ENCODE measurements at places on chromosomes 4 and X.

GRCh38 chrX:21840193-21840545 is 752 bp downstream of the MBTPS2 start:
- peaks cover 11% of the 10 kb centered on the region for H3K36me3 ChIP-seq
- H3K4me1 ChIP-seq = peaks cover 6% of the 10 kb centered on the region
- no peaks in the 10 kb centered on the region for H3K27me3 ChIP-seq
- no peak for DNase-seq
- H3K4me3 ChIP-seq = peak overlapping the region; percentile 87

- H3K4me1 ChIP-seq = peaks cover 70% of the 10 kb centered on the region
- peak overlapping the region; percentile 62 for H3K4me3 ChIP-seq
- peak; percentile 83 for DNase-seq
These were observed 123.6 kb upstream of the RBPJ start for GRCh38 chr4:26197018-26197779.

DNA sequence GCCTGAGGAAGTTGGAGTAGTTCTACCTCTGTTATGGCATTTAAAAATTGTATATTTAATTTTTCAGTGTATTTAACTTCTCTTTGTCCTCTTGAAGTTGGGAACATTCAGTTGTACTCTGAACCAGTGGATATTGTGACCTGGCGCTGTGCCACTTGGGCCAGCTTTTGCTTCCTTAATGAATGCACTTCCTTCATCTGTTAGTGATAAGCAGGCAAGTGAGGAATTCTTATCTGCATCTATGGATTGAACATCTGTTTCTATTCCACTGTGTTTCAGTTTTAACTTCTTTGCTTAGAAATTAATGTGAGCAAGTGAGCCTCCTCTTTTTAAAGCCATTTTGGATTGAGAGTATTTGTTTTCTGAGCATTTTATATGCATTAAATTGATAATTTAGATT is 128.3 kb downstream of the UCHL1 start:
- H3K4me3 ChIP-seq = no peak overlapping the region
- no peak for DNase-seq
- no peaks in the 10 kb centered on the region for H3K36me3 ChIP-seq
- H3K27me3 ChIP-seq = no peaks in the 10 kb centered on the region

GRCh38 chr4:89249716-89250361 is 57.8 kb downstream of the GPRIN3 start:
- DNase-seq = no peak
- no peak overlapping the region for H3K4me3 ChIP-seq
- peaks cover 28% of the 10 kb centered on the region for H3K4me1 ChIP-seq
- H3K27me3 ChIP-seq = no peaks in the 10 kb centered on the region

DNA sequence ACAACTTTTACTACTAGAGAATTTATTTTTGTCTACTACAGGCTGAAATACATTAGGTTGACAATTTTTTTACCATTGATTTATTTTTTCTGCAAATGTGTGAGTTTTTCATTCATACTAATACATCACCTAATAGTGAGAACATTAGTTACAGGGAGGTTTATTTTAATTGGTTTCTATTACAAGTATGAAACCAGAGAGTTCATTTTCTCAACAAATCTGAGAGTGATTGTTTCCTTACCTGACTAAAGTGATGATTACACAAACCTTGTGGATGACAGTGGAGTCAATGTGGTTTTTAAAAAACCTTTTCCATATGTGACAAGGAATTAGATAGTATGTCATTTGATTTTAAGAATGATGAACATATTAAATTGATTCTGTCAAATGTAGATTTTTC is 227.4 kb downstream of the PALLD start:
- no peak overlapping the region for H3K27ac ChIP-seq
- no peak overlapping the region for H3K4me3 ChIP-seq
- no peaks in the 10 kb centered on the region for H3K36me3 ChIP-seq
- peaks cover 17% of the 10 kb centered on the region for H3K4me1 ChIP-seq
- peaks cover 10% of the 10 kb centered on the region for H3K27me3 ChIP-seq
- DNase-seq = no peak

- peaks cover 2% of the 10 kb centered on the region for H3K27me3 ChIP-seq
- no peak overlapping the region for H3K27ac ChIP-seq
- no peaks in the 10 kb centered on the region for H3K4me1 ChIP-seq
- H3K4me3 ChIP-seq = no peak overlapping the region
- H3K36me3 ChIP-seq = no peaks in the 10 kb centered on the region
These were observed 4.5 kb downstream of the DOK7 start for GRCh38 chr4:3467601-3468031.

GRCh38 chrX:32571579-32571978 is 639.8 kb downstream of the DMD start:
- H3K27ac ChIP-seq = no peak overlapping the region
- H3K36me3 ChIP-seq = no peaks in the 10 kb centered on the region
- no peaks in the 10 kb centered on the region for H3K4me1 ChIP-seq
- DNase-seq = no peak
- H3K27me3 ChIP-seq = no peaks in the 10 kb centered on the region

DNA sequence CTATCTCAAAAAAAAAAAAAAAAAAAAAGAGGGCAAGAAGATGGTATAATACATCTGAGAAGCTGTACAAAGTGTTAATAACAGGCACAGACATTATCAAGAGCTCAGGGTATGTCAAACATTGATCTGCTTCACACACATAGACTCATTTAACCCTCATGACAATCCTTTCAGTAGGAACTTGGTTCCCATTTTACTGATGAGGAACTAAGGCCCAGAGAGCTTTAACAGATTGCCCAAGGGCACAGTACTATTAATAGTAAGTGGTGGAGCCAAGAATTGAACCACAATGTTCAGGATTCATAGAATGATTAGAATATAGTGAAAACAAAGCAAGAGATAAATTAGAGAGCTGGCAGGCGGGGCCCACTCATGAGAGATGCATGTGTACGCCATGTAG is 154.4 kb downstream of the EFHC2 start:
- DNase-seq = no peak
- no peaks in the 10 kb centered on the region for H3K27me3 ChIP-seq
- H3K27ac ChIP-seq = no peak overlapping the region
- H3K4me3 ChIP-seq = no peak overlapping the region
- no peaks in the 10 kb centered on the region for H3K4me1 ChIP-seq
- no peaks in the 10 kb centered on the region for H3K36me3 ChIP-seq

- H3K4me1 ChIP-seq = peaks cover 28% of the 10 kb centered on the region
- no peak for DNase-seq
- H3K36me3 ChIP-seq = peaks cover 6% of the 10 kb centered on the region
- no peaks in the 10 kb centered on the region for H3K27me3 ChIP-seq
These were observed 346.0 kb upstream of the GATB start for GRCh38 chr4:152106781-152107321.

DNA sequence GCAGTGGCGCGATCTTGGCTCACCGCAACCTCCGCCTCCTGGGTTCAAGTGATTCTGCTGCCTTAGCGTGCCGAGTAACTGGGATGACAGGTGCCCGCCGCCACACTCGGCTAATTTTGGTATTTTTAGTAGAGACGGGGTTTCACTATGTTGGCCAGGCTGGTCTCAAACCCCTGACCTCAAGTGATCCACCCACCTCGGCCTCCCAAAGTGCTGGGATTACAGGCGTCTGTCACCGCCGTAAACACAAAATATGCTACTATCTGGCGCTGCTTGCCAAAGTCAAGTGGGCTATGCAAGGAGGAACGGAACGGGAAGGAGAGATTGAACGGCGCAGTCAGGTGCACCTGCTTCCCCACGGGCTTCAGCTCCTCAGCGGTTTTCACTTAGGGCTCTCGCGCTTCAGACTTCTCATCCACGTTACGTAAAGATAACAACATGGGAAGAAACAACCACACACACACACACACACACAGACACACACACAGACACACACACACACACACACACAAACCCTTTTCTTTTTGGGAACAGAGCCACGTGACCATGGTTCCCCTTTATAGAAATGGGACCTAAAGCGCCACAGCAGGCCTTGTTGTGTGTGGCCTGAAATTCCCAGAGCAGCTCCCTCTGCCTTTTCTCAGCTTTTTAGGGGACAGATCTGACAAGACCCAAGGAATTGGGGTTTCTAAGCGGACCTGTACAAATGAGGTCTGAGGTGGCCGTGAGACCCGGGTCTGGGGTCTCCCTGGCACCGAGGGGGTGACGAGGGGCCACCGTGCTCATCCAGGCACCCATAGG is 1.5 kb downstream of the P2RY8 start:
- H3K4me1 ChIP-seq = peaks cover 14% of the 10 kb centered on the region
- peak overlapping the region; percentile 94 for H3K4me3 ChIP-seq
- H3K27me3 ChIP-seq = no peaks in the 10 kb centered on the region
- peak overlapping the region; percentile 99 for H3K27ac ChIP-seq
- peak; percentile 50 for DNase-seq

GRCh38 chr4:29375716-29376115 is 1344.5 kb upstream of the PCDH7 start:
- DNase-seq = no peak
- H3K27ac ChIP-seq = no peak overlapping the region
- no peaks in the 10 kb centered on the region for H3K27me3 ChIP-seq
- no peak overlapping the region for H3K4me3 ChIP-seq
- H3K4me1 ChIP-seq = no peaks in the 10 kb centered on the region

DNA sequence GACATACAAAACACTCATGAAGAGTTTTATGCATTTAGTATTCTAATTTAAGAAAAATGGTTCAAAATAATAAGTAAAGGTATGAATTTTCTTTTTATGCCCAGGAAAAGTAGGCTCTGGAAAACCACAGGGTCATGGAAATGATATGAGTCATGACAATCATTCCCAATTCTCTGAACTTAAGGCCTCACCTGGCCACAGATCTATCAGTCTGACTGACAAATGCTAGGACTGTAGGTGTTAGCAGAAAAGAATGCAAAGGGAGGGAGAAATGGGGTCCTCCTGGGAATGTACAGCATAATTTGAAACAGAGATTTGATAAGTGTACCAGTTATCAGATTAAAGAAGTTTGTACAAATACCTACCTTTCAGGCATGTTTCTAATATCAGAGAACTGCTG is 270.5 kb upstream of the ARSJ start:
- H3K36me3 ChIP-seq = no peaks in the 10 kb centered on the region
- H3K4me3 ChIP-seq = no peak overlapping the region
- no peaks in the 10 kb centered on the region for H3K27me3 ChIP-seq
- H3K4me1 ChIP-seq = no peaks in the 10 kb centered on the region

- H3K27ac ChIP-seq = no peak overlapping the region
- no peaks in the 10 kb centered on the region for H3K36me3 ChIP-seq
- no peak for DNase-seq
- H3K27me3 ChIP-seq = no peaks in the 10 kb centered on the region
- H3K4me3 ChIP-seq = no peak overlapping the region
- no peaks in the 10 kb centered on the region for H3K4me1 ChIP-seq
These were observed 182.9 kb downstream of the C4orf33 start for GRCh38 chr4:129278868-129279267.

GRCh38 chr4:66252291-66252690 is 582.0 kb upstream of the EPHA5 start:
- no peak overlapping the region for H3K27ac ChIP-seq
- DNase-seq = no peak
- H3K36me3 ChIP-seq = no peaks in the 10 kb centered on the region
- H3K4me3 ChIP-seq = no peak overlapping the region
- no peaks in the 10 kb centered on the region for H3K27me3 ChIP-seq
- H3K4me1 ChIP-seq = no peaks in the 10 kb centered on the region

DNA sequence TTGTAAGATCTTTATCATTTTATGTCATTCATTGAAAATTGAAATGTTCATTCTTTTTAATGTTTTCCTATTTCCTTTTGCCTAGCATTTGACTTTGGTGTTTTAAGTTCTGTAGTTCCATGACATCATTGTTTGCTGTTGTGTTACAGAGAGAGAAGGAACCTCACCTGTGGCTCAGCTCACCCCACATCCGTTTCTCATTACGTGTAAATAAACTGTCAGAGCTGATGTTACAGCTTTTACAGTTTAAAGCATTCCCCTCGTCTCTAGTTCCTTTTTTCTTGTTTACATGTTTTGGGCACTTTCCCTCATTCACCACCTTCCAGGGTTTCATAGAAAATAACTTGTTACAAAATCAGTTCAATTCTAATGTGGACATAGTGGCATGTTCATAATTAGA is 137.2 kb downstream of the FNIP2 start:
- DNase-seq = no peak
- no peak overlapping the region for H3K4me3 ChIP-seq
- peaks cover 36% of the 10 kb centered on the region for H3K36me3 ChIP-seq
- H3K27ac ChIP-seq = peak overlapping the region; percentile 42

- peaks cover 16% of the 10 kb centered on the region for H3K4me1 ChIP-seq
- H3K4me3 ChIP-seq = no peak overlapping the region
- no peak overlapping the region for H3K27ac ChIP-seq
- DNase-seq = no peak
These were observed 46.7 kb downstream of the TMEM154 start for GRCh38 chr4:152633118-152633517.

DNA sequence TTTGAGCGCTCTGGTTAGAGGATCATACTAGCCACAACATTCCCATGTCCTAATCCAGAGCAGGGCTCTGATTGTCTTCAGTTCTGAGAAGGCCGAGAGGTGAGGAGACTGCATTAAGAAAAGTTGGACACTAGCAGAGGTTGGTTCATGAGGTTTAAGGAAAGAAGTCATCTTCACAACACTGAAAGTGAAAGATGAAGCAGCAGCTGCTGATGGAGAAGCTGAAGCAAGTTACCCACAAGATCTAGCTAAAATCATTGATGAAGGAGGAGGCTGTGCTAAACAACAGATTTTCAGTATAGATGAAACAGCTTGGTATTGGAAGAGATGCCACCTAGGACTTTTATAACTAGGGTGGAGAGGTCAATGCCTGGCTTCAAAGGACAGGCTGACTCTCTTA is 36.8 kb downstream of the RAP1GDS1 start:
- peaks cover 71% of the 10 kb centered on the region for H3K36me3 ChIP-seq
- H3K27ac ChIP-seq = peak overlapping the region; percentile 63
- no peaks in the 10 kb centered on the region for H3K27me3 ChIP-seq
- no peak for DNase-seq
- H3K4me3 ChIP-seq = no peak overlapping the region
- peaks cover 29% of the 10 kb centered on the region for H3K4me1 ChIP-seq

- H3K4me1 ChIP-seq = no peaks in the 10 kb centered on the region
- no peak overlapping the region for H3K4me3 ChIP-seq
- DNase-seq = no peak
These were observed 68.6 kb upstream of the MCF2 start for GRCh38 chrX:139776599-139776998.

- no peaks in the 10 kb centered on the region for H3K4me1 ChIP-seq
- no peak for DNase-seq
- no peak overlapping the region for H3K27ac ChIP-seq
- no peak overlapping the region for H3K4me3 ChIP-seq
- H3K36me3 ChIP-seq = no peaks in the 10 kb centered on the region
These were observed 287.1 kb upstream of the ADGRL3 start for GRCh38 chr4:60913002-60913401.

- peaks cover 21% of the 10 kb centered on the region for H3K27me3 ChIP-seq
- H3K4me1 ChIP-seq = no peaks in the 10 kb centered on the region
- no peaks in the 10 kb centered on the region for H3K36me3 ChIP-seq
- H3K4me3 ChIP-seq = no peak overlapping the region
- DNase-seq = no peak
- no peak overlapping the region for H3K27ac ChIP-seq
These were observed 16.6 kb downstream of the SOWAHB start for GRCh38 chr4:76881375-76881774.

GRCh38 chrX:66021765-66022631 is 17.9 kb downstream of the VSIG4 start:
- H3K27me3 ChIP-seq = no peaks in the 10 kb centered on the region
- no peak overlapping the region for H3K27ac ChIP-seq
- H3K4me1 ChIP-seq = peaks cover 48% of the 10 kb centered on the region
- no peak for DNase-seq
- no peak overlapping the region for H3K4me3 ChIP-seq
- H3K36me3 ChIP-seq = peaks cover 14% of the 10 kb centered on the region

- DNase-seq = no peak
- no peaks in the 10 kb centered on the region for H3K4me1 ChIP-seq
- H3K36me3 ChIP-seq = no peaks in the 10 kb centered on the region
- H3K27ac ChIP-seq = no peak overlapping the region
These were observed 61.9 kb downstream of the COX18 start for GRCh38 chr4:73007526-73008100.

- H3K4me3 ChIP-seq = no peak overlapping the region
- H3K27ac ChIP-seq = no peak overlapping the region
- no peaks in the 10 kb centered on the region for H3K36me3 ChIP-seq
- peaks cover 28% of the 10 kb centered on the region for H3K27me3 ChIP-seq
These were observed 15.5 kb upstream of the HSD17B11 start for GRCh38 chr4:87406462-87406861.
